ENCODE measurements at places on chromosomes 3 and 15. TPM values are rescaled to one million over a fixed set of nuclear protein-coding genes. Genes with fewer than 3 reads are reported as not detected.

DNA sequence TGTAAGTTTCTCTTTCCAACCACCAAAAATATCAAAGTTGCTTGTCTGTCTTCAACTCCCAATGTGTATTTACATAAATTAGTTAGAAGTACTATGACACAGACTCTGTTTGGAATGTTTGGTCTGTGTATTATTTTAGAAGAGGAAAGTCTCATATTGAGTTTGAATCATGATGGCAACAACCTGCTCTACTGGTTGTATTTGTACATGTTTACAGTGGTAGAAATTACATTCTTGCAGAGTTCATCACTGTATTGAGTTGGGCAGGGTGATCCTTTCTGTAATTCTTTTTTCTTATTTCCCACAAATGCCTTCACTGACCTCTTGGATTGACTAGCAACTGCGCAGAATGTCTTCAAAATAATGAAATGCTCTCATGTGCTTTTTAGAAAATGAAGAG lies 149.6 kb downstream of the CHL1 start:
- no peak for DNase-seq

DNA sequence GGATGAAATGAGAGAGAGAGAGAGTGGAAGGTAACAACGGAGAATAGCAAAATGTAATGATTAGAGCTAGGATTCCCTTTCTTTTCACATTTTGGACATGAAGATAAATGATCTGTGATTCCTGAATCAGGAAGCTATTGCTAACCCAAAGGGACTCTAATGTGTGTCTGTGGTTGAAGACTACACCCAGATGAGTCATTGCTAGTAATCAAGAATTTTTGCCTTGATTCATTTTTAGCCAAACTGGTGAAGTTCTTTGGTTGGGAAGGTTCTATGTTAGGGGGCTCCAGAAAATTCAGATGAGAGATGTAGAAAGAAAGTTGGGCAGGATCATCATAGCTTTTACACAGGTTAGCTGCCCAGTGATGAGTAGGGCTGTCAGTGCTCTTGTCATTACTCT lies 116.4 kb downstream of the DUT start:
- DNase-seq, result no peak

ALDH1A2 gene
- total RNA-seq, result 96.8 TPM

DNA sequence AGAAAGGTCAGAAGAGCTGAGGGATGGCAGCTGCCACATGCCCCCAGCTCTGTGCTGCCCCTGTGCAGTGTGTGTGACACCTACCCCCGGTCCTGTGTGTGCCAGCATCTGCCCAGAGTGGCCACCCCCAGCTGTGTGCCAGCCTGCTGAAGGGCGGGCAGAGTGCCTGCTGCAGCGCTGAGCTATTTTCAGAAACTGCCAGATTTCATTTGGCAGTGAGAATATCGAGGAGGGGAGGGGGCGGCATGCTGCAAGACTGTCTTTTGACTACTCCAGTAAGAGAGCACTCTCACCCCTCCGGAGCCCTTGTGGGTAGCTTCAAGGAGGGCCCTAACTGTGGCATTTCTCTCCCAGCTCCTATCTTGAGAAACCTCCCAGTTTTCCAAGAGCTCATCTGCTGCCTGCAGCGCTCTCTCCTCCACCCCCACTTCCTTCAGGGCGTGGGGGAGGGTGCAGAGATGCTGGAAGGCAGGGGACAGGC lies 25.2 kb upstream of the DOCK3 start:
- DNase-seq, result no peak

GRCh38 chr3:6737630-6738029 lies 123.3 kb upstream of the GRM7 start:
- no peak for DNase-seq

HIGD2B gene
- not detected for total RNA-seq

GRCh38 chr3:107983247-107983646 lies 107.6 kb downstream of the CD47 start:
- no peak for DNase-seq

SLC9C1 gene
- 1.7 TPM for total RNA-seq

- peak; percentile 51 for DNase-seq
These were observed 114.3 kb upstream of the ARHGEF3 start for GRCh38 chr3:56915966-56916586.

UNC45A gene
- 89.5 TPM for total RNA-seq

GRCh38 chr3:116139641-116140040 lies 305.6 kb downstream of the LSAMP start:
- no peak for DNase-seq
